ENCODE measurements at places on chromosomes 2 and 18.

DNA sequence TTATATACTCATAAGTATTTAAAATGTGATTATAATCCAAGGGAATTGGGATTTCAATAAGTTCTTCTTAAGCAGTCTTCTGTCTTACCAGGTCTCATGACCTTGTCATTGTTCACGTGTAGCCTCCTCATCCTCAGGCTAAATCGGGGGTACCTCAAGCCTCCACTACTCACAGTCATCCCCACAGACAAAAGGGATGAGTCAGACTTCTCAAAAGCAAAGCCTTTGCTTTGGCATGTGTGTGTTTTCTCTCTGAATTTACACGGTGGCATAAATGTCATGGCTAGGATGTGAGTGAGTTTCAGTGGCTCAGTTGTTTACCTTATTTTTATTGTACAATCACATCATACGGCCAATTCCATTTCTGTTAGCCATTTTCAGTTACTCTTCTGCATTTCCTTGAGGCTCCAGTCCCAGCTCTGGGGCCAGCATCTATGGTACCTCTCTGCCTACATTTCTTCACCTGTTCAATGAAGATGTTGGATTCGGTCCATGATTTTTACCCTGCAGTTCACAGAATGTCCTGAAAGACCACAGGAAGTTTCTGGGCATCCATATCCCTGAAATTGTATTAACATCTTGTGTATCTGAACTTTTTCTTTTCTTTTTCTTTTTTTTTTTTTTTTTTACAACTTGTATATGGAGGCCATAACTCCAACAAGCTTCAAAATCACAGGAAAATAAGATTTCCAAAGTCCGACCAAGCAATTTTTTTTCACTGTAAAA, 195.3 kb downstream of the FHOD3 start:
- no peak for DNase-seq

GRCh38 chr18:22723773-22724172, 209.4 kb upstream of the RBBP8 start:
- no peak for DNase-seq

GRCh38 chr2:149225446-149225845, 104.9 kb upstream of the LYPD6 start:
- no peak for DNase-seq

DNA sequence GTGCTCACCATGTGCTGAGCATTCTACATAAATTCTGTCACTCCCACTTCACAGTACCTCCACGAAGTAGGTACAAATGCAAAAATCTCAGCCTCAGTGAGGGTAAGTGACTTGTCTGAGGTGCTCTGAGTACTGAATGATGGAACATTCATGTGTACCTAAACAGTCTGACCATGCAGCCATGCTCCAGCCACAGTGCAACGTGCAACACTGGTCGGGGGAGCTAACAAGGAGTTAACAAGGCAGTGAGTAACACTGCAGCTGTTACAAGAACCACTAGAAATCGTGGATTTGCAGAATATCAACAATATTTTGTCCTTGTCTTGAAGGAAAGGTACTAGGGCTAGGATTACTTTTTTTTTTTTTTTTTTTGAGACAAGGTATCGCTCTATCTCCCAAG, 36.6 kb upstream of the NDUFV2 start:
- no peak for DNase-seq

Data from inflammatory macrophage treated with lipopolysaccharide for 1 hour (primary cell).